Testis (tissue), 5 donors: ENCODE measurements at places on chromosomes 13 and 19. TPM values are rescaled to one million over a fixed set of nuclear protein-coding genes. Genes with fewer than 3 reads are reported as not detected.

Gene CEACAM8
- not detected for polyA plus RNA-seq

Gene CALR3
- polyA plus RNA-seq = 102 TPM

Gene CERS4
- polyA plus RNA-seq = 35.2 TPM

Gene SLC17A7
- 3.2 TPM for polyA plus RNA-seq

Gene MISP
- polyA plus RNA-seq = 1.1 TPM

Gene HSD17B14
- polyA plus RNA-seq = 8.8 TPM

Gene KIR2DL3
- not detected for polyA plus RNA-seq

Gene POSTN
- 10.0 TPM for polyA plus RNA-seq

Gene CBARP
- 1.5 TPM for polyA plus RNA-seq

Gene SPC24
- 5.4 TPM for polyA plus RNA-seq
